ENCODE measurements at places on chromosomes 4 and X.

DNA sequence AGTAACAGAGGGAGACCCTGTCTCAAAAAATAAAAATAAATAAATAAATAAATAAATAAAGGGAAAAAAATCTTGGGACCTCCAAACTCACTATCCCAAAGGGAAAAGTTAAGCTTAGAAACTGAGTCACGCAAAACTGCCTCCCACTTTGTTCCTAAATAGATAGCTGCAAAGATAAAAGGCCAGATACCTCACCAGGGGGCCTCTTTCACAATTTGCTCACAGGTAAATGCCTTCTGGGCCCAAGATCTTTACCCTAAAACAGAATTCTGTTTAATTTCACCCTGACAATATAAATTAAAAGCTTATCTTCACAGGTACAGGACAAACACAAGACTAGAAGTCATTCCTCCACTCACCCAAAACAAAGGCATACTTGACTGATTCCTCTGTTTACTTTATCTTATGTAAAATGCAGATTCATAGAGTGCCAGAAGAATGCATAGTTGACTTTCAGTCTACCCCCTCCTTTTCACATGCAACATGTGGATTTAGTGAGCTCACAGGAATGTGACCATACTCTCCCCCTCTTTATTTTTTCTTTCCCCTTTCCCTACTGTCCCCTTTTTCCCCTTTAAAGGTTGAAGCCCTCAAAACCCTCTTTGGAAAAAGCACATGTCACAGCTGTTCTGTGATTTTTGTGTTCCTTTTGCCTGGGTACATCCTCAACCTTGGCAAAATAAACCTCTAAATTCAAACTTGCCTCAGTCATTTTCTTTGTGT lies 23.4 kb downstream of the ELF2 start:
- DNase-seq, result peak; percentile 4

GRCh38 chr4:148420397-148420796 lies 21.8 kb downstream of the NR3C2 start:
- DNase-seq, result no peak

GRCh38 chr4:186939766-186940165 lies 216.1 kb upstream of the FAT1 start:
- no peak for DNase-seq

DNA sequence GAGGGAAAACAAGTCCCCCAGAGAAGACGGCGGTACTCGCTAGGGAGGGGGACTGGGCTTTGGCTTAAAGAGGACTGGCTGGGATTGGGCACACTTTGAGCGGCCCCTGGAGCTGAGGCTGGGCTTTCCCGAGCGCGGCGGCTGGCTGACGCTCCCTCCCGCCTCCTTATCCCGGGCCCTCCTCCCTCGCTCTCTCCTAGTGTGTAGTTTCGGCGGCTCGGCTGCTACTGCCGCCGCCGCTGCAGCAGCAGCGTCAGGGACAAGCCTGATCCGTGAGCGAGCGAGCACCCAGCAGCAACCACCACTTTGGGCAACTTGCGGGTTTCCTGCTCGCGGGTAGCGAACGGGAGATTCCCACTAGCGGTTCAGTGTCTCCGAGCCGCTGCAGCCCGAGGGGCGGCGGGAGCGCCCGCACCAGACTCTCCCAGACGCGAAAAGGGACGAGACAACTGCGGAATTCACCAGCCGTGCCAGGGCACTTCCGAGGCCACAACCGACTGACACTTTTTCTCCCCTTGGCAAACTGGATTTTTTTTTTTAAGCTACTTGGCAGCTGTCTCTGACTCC lies 632 bp upstream of the PCDH7 start:
- DNase-seq, result peak; percentile 88

- no peak for DNase-seq
These were observed 199.5 kb upstream of the UGT8 start for GRCh38 chr4:114399105-114399504.
